ENCODE measurements at places on chromosomes 2 and 18. TPM values are rescaled to one million over a fixed set of nuclear protein-coding genes. Genes with fewer than 3 reads are reported as not detected.
A peak's percentile ranks its signal among the peaks of the same experiment; 100 is the strongest.

MAP3K20 gene
- polyA plus RNA-seq, result 24.5 TPM

DNA sequence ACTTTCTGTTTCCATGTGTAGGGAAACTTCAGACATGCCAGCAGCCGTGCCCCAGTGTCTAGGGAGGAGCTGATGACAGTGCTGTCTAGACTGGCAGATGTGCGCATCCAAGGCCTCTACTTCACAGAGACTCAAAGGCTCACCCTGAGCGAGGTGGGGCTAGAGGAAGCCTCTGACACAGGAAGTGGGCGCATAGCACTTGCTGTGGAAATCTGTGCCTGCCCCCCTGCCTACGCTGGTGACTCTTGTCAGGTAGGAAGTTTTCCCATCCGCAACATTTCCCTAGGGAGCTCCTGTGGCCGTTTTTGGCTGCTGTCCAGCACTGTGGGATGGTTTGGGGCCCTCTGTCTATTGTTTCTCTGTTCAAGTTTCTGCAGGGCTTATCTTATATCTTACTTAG, 143.1 kb upstream of the TTC39C start:
- H3K4me1 ChIP-seq, result peaks cover 2% of the 10 kb centered on the region
- no peaks in the 10 kb centered on the region for H3K27me3 ChIP-seq
- no peak for DNase-seq
- H3K27ac ChIP-seq, result peak overlapping the region; percentile 62
- H3K4me3 ChIP-seq, result no peak overlapping the region

DNA sequence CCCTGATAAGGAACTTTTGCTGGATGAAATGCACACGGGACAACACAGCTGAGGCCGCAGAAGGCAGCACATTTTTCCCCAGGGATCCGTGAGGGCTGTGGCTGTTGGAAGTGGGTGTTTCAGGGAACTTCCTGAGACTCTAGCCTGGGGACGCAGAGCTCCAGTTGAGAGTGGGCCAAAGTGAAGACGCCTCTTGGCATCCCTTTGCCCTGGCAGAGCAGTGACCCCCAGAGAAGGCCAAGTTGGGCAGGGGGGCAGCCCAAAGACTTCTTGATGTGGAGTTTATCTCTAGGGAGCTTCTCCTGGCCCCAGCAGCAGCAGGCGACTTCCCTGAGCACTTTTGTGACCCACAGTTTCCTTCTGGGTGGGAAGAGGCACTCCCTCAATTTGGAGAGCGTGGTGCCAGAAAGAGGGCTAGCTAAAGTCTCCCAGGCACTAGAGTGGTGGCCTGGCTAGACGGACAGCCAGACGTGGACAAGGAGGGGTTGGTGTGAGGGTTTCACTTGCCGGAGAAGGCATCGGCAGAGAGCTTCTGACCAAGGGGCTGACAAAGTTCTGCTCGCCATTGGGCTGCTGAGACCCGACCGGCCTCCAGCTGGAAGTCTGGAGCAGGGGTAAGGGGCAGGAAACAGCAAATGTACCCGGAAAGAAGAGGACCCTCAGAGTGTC, 108.8 kb downstream of the ACKR3 start:
- no peak overlapping the region for H3K4me3 ChIP-seq
- no peak for DNase-seq
- no peaks in the 10 kb centered on the region for H3K4me1 ChIP-seq
- no peaks in the 10 kb centered on the region for H3K36me3 ChIP-seq
- no peak overlapping the region for H3K27ac ChIP-seq

- H3K36me3 ChIP-seq, result no peaks in the 10 kb centered on the region
- no peak overlapping the region for H3K27ac ChIP-seq
- H3K27me3 ChIP-seq, result no peaks in the 10 kb centered on the region
- no peaks in the 10 kb centered on the region for H3K4me1 ChIP-seq
- H3K4me3 ChIP-seq, result no peak overlapping the region
- DNase-seq, result no peak
Observed at GRCh38 chr2:5285872-5286769, 406.1 kb upstream of the SOX11 start.

GRCh38 chr2:218990612-218991011, 2.6 kb downstream of the CRYBA2 start:
- H3K4me3 ChIP-seq, result no peak overlapping the region
- no peaks in the 10 kb centered on the region for H3K36me3 ChIP-seq
- DNase-seq, result no peak
- H3K27me3 ChIP-seq, result peaks cover 100% of the 10 kb centered on the region
- no peak overlapping the region for H3K27ac ChIP-seq
- H3K4me1 ChIP-seq, result no peaks in the 10 kb centered on the region

GALNT5 gene
- 29.2 TPM for polyA plus RNA-seq

Measured in small intestine (tissue), 16 donors.